ENCODE measurements at places on chromosomes 3 and 15.

GRCh38 chr3:12131351-12132090 lies 27.2 kb downstream of the TIMP4 start:
- no peak overlapping the region for H3K27ac ChIP-seq
- DNase-seq = no peak
- H3K4me1 ChIP-seq = peaks cover 5% of the 10 kb centered on the region
- H3K4me3 ChIP-seq = no peak overlapping the region
- no peaks in the 10 kb centered on the region for H3K36me3 ChIP-seq

- H3K4me3 ChIP-seq = no peak overlapping the region
- no peaks in the 10 kb centered on the region for H3K36me3 ChIP-seq
- no peak for DNase-seq
- no peaks in the 10 kb centered on the region for H3K4me1 ChIP-seq
These were observed 958 bp downstream of the GLDN start for GRCh38 chr15:51342227-51342999.

DNA sequence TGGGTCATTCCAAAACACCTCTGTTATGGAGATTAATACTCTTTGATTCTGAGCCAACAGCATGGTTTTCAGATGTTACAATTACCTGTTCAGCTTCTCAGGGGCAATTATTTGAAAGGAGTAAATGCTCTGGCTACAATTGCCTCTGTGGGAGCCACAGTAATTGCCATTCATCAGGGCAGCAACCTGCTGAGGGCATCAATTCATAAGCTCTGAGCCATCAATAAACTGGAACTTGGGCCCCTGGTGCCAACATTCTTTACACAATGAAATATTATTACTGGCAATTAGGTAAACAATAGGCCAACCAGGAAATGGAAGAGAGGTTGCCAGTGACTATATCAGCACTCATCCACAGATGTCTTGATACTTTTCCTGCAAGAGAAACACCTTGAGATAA lies 660.8 kb downstream of the MECOM start:
- H3K36me3 ChIP-seq = no peaks in the 10 kb centered on the region
- no peak overlapping the region for H3K27ac ChIP-seq
- no peak overlapping the region for H3K4me3 ChIP-seq
- no peak for DNase-seq
- H3K4me1 ChIP-seq = peaks cover 24% of the 10 kb centered on the region

GRCh38 chr15:66016199-66016598 lies 146.9 kb downstream of the RAB11A start:
- H3K27ac ChIP-seq = no peak overlapping the region
- peaks cover 39% of the 10 kb centered on the region for H3K27me3 ChIP-seq
- no peaks in the 10 kb centered on the region for H3K4me1 ChIP-seq
- no peak for DNase-seq
- no peaks in the 10 kb centered on the region for H3K36me3 ChIP-seq
- H3K4me3 ChIP-seq = no peak overlapping the region

DNA sequence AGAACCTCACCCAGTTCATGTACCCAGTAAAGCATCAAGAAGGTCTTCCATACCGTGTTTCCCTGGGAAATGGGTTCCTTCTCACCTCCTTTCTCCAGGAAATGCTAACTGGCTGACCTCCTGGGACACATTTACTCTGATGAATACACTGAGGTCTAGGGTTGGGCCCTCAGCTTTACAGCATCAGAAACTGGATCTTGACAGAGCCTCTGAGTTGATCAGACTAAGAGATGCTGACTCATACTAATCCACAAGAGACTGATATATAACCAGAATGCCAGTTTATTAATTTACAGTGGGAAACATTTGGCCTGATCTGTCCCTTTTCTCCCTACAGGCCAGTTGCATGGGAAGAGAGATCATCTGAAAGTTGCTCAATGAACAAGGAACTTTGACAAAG lies 55.8 kb downstream of the GTF2E1 start:
- peak overlapping the region; percentile 71 for H3K27ac ChIP-seq
- no peak overlapping the region for H3K4me3 ChIP-seq
- H3K4me1 ChIP-seq = peaks cover 57% of the 10 kb centered on the region
- DNase-seq = peak; percentile 18
- no peaks in the 10 kb centered on the region for H3K27me3 ChIP-seq
- H3K36me3 ChIP-seq = no peaks in the 10 kb centered on the region

DNA sequence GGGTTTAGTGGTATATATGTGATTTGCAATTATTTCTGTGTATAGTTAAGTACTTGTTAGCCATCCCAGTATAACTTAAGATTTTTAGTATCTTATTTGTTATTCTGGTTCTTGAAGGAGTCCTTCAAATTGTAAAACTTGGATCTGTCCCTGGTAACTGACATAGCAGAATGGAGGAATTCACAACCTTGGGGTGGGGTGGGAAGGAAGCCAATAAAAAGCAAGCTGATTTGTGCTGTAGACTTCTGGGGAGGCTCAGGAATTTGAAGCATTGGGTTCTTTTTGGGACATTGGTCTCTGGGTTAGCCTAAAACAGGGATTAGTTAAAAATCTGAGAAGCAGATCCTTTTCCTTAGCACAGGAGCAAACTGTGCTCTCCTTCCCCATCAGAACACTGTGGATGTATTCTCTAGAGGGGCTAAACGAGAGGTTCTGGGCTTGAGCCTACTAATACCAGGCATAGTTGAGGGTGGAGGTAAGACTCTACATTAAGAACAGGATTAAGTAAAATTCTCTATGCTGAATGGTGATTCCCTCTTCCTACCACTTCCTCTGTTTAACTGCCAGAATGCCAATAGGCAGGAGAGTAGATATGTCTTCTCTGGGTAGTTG lies 42.2 kb downstream of the GMPS start:
- H3K27ac ChIP-seq = peak overlapping the region; percentile 64
- peak; percentile 22 for DNase-seq
- H3K27me3 ChIP-seq = no peaks in the 10 kb centered on the region
- peaks cover 32% of the 10 kb centered on the region for H3K36me3 ChIP-seq

DNA sequence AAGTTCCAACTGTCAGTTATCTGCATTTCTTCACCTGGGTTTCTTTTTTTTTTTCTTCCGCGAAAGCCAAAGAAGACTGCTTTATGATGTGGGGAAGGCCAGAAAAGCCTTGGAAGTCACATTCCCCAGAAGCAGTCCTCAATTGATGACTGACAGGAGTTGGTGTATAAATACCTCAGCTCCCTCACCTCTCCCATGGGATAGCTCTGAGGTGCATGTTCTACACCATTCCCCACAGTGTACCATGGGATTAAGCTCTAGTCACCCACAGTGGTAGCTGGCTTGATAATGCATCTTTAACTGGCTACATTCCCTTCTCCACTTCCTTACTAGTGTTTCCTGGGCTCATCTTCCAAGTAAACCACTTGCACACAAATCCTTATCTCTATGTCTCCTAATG lies 30.5 kb downstream of the DPH3 start:
- DNase-seq = no peak
- H3K4me3 ChIP-seq = no peak overlapping the region
- H3K36me3 ChIP-seq = no peaks in the 10 kb centered on the region
- peaks cover 2% of the 10 kb centered on the region for H3K27me3 ChIP-seq

- no peaks in the 10 kb centered on the region for H3K27me3 ChIP-seq
- H3K4me1 ChIP-seq = no peaks in the 10 kb centered on the region
- no peak for DNase-seq
- H3K36me3 ChIP-seq = peaks cover 4% of the 10 kb centered on the region
These were observed 106.9 kb downstream of the LRRN1 start for GRCh38 chr3:3906171-3906570.

DNA sequence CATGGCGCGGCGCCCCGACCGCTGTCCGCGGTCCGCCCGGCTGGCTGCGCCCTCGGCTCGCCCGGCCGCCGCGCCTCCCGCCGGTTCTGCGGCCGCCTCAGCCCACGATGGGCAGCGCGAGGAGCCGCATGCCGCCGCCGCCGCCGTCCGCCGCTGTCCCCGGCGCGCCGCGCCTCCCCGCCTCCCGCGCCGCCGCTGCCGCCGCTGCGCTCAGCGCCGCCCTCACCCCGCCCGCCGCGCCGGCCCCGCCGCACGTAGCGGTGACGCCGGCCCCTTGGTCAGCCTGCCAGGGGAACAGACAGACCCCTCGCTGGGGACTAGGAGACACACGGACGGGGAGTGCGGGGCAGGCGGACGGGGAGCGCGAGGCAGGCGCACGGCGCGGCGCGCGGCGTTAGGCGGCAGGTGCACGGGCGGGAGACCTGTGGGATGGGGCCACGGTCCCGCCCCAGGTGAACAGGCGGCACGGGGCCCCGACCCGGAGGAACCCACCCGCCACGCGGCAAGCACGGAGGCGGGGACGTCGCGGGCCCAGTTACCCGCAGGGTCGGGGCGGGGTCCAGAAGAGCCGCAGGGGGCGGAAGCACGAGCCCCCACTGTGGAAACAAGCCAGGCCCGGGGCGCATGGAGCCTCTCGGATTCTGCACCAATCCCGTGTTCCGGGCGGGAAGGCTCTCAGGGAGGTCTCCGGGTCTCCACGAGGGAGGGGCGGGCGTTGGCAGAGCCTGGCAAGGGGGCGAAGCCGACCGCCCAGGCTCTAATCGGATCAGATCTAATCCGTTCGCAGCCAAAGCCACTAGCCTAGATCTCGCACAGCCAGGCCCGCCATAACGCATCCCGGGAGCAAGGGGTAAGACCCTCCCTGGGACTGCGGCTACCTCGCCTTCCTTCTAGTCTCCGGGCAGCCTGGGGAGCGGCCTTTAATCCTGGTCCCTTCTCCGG lies at the start of gene CSPG5:
Gene CSPG5 (minus strand): TSS at position 175 of the 942 bp plus-strand sequence. CDS start 172 bp downstream, at position 3.
- no peaks in the 10 kb centered on the region for H3K36me3 ChIP-seq
- peak within 1 kb of the TSS; percentile 53 for H3K4me3 ChIP-seq
- DNase-seq = no peak
- H3K27ac ChIP-seq = no peak within 1 kb of the TSS

DNA sequence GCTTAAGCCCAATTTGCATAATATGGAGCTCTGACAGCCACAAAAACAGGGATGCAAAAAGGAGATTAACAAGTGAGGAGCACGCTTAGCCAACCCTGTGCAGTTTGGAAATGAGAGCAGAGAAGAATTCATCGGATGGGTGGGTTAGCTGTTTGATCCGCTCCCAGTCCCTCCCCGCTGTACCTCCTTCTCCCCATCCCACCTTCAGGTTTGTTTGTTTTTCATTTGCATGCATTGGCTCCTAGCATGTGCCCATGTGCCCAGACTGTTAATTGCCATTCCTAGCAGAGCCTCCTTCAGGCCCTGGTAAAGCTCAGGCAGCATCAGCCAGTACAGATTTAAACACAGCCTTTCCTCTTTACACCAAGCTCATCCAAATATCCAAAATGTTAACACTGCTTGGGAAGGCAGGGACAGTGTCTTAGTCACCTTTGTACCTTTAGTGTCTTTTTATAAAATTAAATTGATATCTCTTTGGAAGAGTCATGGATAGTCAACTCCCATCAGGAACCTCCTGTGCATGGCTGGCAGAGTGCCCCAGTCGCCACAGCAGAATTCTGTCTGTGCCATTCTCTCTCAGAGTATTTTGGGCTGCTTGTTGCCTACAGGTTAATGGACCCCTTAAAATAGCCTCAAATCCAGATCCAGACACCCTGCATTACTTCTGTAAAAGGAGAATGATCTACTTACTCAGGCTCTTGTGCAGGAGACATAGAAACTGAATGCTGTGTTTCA lies 244.2 kb downstream of the LSAMP start:
- no peak for DNase-seq
- no peaks in the 10 kb centered on the region for H3K36me3 ChIP-seq
- peaks cover 2% of the 10 kb centered on the region for H3K27me3 ChIP-seq
- H3K4me1 ChIP-seq = no peaks in the 10 kb centered on the region
- H3K4me3 ChIP-seq = no peak overlapping the region

GRCh38 chr3:60304112-60304511 lies 947.1 kb downstream of the FHIT start:
- no peak for DNase-seq
- no peak overlapping the region for H3K27ac ChIP-seq
- no peaks in the 10 kb centered on the region for H3K36me3 ChIP-seq
- no peak overlapping the region for H3K4me3 ChIP-seq
- H3K4me1 ChIP-seq = no peaks in the 10 kb centered on the region

- H3K27ac ChIP-seq = peak overlapping the region; percentile 86
- DNase-seq = peak; percentile 94
- H3K4me3 ChIP-seq = peak overlapping the region; percentile 72
- peaks cover 46% of the 10 kb centered on the region for H3K4me1 ChIP-seq
- H3K36me3 ChIP-seq = no peaks in the 10 kb centered on the region
- no peaks in the 10 kb centered on the region for H3K27me3 ChIP-seq
These were observed 414.4 kb upstream of the ALCAM start for GRCh38 chr3:104952146-104952972.

DNA sequence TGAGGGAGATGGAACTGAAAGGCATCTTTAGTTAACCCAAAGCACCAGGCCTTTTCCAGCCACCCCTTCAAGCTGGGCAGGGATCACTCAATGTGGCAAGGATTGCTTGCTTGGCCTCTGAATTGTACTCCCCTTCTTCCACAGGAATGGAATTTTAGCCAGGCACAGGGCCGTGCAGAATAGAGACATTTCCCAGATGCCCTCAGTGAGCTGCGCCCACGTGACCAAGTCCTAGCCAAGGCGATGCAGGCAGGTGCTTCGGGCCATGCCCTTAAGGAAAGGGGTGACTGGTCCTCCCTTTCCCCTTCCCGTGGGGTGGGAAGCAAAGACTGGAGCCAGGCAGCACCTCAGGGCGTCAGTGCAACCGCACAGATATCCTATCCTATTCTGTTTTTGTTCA lies 17.9 kb downstream of the GP9 start:
- H3K4me3 ChIP-seq = no peak overlapping the region
- DNase-seq = no peak
- no peaks in the 10 kb centered on the region for H3K36me3 ChIP-seq
- H3K27ac ChIP-seq = no peak overlapping the region
- peaks cover 8% of the 10 kb centered on the region for H3K27me3 ChIP-seq
- peaks cover 8% of the 10 kb centered on the region for H3K4me1 ChIP-seq

- no peak overlapping the region for H3K27ac ChIP-seq
- H3K36me3 ChIP-seq = no peaks in the 10 kb centered on the region
- peaks cover 25% of the 10 kb centered on the region for H3K4me1 ChIP-seq
- no peak overlapping the region for H3K4me3 ChIP-seq
These were observed 91.5 kb upstream of the TBC1D5 start for GRCh38 chr3:17833786-17834559.

GRCh38 chr3:152283492-152284381 lies 15.0 kb downstream of the MBNL1 start:
- no peak for DNase-seq
- H3K27me3 ChIP-seq = no peaks in the 10 kb centered on the region
- H3K27ac ChIP-seq = peak overlapping the region; percentile 63
- no peak overlapping the region for H3K4me3 ChIP-seq

DNA sequence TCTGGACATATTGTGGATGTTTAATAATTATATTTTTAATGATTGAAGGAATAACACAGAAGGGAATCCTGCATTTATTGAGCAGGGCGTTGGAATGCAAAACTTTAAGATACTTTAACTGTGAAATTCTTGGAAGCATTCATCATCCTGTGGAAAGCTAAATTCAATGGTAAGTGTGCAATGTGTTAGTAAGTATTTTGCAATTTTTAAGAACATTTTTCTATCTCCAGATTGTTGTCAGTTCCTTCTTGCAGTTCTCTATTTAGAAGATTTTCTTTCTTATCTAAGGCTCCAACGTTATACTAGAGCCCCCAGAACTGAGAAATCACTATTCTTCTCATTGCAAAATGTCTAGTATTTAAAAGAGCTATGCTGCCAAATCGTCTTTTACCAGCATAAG lies 132.2 kb upstream of the TSC22D2 start:
- peak overlapping the region; percentile 27 for H3K27ac ChIP-seq
- DNase-seq = no peak
- peaks cover 12% of the 10 kb centered on the region for H3K36me3 ChIP-seq
- peak overlapping the region; percentile 41 for H3K4me3 ChIP-seq
